Activated CD4-positive, alpha-beta T cell treated with anti-CD3 and anti-CD28 coated beads, Interleukin-2, amount 10 ng/mL, durations not matched to agents 24 days and 14 days (primary cell): ENCODE measurements at places on chromosomes 11 and 22. TPM values are rescaled to one million over a fixed set of nuclear protein-coding genes. Genes with fewer than 3 reads are reported as not detected.

DNA sequence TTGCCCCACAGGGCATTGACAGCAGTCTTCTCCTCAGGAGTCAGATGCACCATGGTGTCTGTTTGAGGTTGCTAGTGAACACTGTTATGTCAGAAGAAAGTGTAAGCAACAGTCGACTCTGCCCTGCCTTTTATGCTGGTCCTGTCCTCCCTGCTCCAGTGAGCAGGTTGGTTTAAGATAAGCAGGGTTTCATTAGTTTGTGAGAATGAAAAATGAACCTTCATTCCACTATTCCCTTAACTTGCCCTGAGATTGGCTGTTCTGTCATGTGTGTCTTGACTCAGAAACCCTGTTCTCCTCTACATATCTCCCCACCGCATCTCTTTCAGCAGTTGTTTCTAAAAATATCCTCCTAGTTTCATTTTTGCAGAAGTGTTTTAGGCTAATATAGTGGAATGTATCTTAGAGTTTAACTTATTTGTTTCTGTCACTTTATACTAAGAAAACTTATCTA, at the start of gene HBD:
TSS of gene HBD (minus strand) at position 103 of the 454 bp plus-strand sequence. CDS start at position 53, 50 bp downstream.
- no peak for DNase-seq

DNA sequence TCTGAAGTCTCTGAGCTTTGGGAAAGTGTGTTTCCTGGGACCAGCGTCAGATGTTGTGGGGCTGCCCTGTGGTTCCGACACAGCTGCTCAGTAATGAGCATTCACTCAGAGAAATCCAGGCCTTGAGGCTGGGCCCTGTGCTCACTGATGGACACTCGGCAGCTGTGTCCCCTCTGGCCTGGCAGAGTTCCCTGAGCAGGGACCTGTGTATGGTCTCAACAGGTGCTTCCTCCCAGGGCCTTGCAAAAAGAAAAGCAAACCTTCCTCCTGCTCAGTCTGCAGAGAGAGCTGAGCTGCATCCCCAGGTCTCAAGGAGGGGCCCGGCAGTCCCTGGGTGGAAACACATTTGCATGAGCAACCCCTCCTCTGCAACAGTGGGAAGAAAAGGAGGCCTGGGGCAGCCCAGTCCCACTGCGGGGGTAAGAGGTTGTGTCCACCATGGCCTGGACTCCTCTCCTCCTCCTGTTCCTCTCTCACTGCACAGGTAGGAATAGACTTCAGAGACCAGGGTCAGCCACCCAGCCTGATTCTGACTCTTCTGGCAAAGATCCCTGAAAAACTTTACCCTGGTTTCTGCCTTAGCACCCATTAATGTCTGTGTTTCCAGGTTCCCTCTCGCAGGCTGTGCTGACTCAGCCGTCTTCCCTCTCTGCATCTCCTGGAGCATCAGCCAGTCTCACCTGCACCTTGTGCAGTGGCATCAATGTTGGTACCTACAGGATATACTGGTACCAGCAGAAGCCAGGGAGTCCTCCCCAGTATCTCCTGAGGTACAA, 131.2 kb downstream of the VPREB1 start:
- no peak for DNase-seq

GRCh38 chr11:3659595-3660515, 11.3 kb downstream of the CHRNA10 start:
- no peak for DNase-seq

Gene PLEKHA7
- total RNA-seq = 16.7 and 20.7 TPM in 2 replicates

Gene HBG2
- total RNA-seq = not detected in 2 replicates

Gene CCDC73
- total RNA-seq = not detected in 2 replicates

Gene SLC43A3
- total RNA-seq = 255 and 261 TPM in 2 replicates
